ENCODE measurements at places on chromosomes 3 and 15.

GRCh38 chr3:123859177-123859576 is 25.0 kb downstream of the MYLK start:
- DNase-seq: no peak

DNA sequence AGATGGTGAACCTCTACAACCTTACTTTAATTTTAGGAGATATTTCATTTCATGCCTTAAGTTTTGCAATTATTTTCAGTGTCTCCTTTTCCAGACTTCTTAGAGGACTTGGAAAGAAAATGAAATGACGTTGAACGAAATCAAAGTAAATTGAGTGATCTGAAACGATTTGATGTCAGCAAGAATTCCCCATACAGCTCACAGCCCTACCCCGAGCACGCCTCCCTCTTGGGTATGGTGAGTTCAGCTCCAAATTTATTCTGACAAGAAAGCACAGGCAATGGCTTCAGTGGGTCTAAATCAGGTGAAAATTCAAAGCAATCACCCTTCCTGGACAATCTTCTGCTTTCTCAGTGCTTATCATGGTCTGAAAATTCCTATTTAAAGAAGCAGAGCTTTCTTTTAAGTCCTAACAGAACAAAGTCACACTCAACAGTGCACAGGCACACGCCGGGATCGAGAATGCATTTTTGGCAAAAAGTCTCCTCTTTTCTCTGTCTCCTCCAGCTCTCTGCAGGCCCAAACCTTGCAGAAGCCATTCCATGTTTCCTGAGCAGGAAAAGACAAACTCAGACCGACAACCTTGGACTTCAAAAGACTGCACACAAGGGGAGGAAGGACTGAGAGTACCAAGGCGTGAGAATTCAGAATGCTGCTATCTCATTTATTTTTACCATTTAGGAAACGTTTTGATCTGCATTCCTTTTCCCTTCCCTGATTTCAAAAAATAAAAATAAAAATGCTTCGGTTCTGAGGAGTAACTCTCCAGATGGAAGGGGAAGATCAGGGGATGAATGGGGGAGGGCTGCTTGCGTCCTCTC is 72.0 kb downstream of the CCNL1 start:
- no peak for DNase-seq

- DNase-seq: no peak
Measured at GRCh38 chr15:71362987-71363968, 248.0 kb downstream of the THSD4 start.

- DNase-seq: no peak
Measured at GRCh38 chr3:114356066-114356465, 62.2 kb downstream of the TIGIT start.

DNA sequence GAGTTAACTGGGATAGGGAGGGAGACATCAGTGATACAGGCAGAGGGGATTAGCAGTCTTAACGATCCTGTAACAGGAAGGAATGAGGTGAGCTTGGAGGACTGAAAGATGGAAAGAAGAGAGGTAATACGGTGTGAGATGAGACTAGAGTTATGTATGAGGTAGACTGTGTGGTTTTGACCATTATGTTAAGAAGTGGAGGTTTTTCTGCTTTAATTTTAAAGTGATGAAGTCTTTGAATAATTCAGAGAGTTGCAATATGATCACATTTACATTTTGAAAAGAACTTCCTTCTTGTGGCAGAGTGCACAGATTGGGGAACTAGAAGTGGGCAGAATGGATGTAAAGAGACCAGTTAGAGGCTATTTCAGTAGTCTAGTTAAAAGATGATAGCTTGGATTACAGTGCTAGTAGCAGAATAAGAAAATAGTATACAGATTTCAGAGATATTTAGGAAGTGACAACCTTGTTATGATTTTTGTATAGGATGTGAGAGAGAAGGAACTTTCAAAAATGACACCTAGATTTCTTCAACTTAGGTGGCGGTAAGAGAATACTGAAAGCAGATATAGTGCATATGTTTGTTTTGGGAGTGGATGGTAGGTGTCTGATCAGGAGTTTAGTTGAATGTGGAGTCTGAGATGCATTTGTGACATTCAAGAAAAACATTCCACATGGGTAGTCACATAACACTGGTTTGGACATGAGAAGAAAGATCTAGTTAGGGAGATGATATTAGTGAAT is 40.5 kb downstream of the STT3B start:
- DNase-seq: no peak

- DNase-seq: peak; percentile 92
Measured at GRCh38 chr3:13484851-13485590, 4.9 kb downstream of the HDAC11 start.

DNA sequence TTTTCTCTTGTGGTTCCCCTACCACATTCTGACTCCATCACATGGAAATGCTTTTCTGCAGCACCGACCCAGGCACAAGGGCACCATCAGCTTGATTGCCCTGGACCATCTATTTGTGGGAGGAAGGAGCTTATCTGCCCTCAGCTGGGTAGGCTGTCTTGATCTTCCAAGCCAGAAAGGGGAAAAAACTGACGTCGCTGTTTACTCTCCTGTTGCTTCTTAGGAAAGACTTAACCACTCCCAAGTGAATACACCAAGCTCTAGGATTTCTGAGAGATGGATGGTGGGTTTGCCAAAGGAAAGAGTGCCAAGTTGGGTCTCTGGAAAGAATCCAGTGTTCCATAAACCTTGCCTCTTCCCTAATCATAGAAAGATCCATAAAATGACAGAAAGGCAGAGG is 4.0 kb downstream of the TNFAIP8L3 start:
- DNase-seq: no peak

DNA sequence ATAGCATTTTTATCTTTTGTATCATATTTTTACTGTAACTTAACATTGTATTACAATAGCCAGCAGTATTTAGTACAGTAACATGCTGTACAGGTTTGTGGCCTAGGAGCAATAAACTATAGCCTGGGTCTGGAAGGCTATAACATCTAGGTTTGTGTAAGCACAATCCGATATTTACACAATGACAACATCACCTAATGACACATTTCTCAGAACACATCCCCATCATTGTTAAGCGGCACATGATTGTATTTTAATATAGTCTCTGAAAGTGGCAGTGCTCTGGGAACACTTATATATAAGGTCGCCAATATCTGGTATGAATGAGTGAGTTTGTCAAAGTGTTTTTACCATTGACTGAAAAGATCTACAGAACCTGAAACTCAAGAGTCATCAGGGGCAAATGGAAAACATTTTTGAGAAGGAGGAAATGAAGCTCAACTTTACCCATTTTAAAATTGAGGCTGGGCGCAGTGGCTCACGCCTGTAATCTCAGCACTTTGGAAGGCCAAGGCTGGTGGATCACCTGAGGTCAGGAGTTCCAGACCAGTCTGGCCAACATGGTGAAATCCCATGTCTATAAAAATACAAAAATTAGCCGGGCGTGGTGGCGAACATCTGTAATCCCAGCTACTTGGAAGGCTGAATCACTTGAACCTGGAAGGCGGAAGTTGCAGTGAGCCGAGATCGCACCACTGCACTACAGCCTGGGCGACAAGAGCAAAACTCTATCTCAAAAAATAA is 38.8 kb upstream of the TNFSF10 start:
- no peak for DNase-seq

DNA sequence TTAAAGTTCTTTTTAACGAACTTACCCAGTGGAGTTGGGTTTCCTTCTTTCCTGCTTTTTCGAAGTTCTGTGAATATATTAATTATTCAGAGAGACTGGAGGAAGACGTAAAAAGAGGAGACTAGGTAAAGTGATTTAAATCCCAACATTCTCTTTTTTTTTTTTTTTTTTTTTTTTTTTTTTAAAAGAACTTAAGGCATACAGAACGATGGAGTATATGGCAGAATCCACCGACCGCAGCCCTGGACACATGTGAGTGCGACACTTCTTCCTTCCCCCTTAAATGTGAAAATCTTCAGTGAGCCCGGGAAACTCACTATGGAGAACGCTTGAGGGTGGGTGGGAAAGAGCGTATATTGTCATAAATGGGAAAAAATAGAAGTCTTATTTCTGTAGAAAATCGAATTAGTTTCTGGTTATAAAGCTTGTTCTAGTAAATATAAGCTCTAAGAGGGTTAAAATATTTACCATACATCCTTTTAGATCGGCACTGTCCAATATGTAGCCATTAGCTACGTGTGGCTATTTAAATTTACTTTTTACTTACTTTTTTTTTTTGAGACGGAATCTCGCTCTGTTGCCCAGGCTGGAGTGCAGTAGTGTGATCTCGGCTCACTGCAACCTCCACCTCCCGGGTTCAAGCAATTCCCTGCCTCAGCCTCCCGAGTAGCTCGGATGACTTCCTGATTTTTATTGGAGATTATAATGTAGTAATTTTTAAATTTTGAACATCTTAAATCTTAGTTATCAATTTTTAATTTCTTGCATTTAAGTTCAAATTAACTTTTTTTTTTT is 892 bp downstream of the NMD3 start:
- no peak for DNase-seq

GRCh38 chr3:58994746-58995330 is 55.0 kb downstream of the CFAP20DC start:
- no peak for DNase-seq

GRCh38 chr3:114308830-114309229 is 15.0 kb downstream of the TIGIT start:
- DNase-seq: peak; percentile 82

GRCh38 chr3:129305592-129306091 is 27.0 kb downstream of the HMCES start:
- no peak for DNase-seq

DNA sequence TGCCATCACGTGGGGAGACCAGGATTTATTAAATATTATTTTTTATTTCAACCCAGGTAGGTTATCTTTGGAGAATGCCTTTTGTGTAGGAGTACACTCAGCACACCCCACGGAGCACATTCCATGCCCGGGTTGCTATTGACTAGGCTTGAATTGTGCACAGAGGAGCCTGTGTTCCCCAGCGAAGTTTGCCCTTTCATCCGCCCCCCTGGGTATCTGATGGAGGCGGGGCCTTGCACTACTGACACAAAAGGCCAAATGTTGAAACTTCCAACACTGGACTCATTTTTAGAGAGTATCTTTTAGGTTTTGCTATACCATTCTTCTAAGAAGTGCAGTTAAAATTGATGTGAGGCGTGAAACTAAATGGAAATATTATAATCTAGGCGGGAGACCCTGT is 39.3 kb upstream of the PPP4R2 start:
- DNase-seq: no peak

DNA sequence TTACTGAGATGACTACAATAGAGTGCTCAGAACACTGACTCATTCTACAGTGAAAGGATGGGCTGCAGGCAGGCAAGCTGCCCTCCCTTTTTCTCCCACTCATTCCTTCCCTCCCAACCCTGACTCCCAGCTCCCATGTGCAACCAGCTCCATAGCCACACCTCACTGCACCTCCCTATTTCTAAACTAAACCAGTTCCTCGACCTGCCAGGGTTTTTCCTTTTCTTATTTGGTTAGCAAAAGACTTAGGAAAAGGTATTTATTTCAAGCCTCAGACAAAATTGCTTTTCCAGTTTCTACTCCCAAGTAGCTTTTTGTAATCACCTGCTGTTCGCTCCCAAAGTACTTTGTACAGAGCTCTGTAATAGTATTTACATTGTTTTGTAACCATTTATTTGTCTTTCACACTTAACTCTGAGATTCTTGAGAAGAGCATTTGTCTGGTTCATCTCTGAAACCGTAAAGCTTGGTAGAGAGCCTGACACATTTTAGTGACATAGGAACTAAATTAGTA is 2.2 kb downstream of the AADAC start:
- DNase-seq: no peak

DNA sequence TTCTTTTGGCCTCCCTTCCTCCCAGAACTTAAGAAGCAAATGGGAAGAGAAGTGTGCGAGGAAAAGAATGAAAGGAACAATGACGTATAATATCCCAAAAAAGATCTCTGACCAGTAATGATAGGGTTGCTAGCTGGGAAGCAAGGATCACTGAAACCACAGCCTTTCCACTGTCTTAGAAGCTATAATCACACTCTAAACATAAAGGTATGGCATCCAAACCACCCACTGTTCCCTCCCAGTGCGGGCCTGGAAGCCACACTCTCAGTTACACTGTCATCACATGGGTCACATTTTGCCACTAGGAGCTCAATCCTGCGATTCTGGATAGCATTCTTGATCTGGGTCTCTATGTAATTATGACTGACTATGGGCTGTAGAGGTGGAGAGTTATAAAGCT is 131.6 kb upstream of the HACD2 start:
- DNase-seq: no peak

DNA sequence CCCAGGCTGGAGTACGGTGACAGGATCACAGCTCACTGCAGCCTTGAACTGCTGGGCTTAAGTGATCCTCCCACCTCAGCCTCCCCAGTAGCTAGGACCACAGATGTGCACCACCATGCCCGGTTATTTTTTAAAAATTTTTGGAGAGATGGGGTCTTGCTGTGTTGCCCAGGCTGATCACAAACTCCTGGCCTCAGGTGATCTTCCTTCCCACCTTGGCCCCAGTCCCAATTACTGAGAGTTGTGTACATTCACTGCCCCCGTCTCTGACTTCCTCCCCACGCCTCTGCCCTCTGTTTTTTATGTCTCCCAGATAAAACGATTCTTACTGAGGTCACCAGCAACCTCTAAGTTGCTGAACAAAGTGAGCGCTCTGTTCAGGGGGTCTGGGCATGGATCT is 87.7 kb downstream of the LINGO1 start:
- DNase-seq: no peak

DNA sequence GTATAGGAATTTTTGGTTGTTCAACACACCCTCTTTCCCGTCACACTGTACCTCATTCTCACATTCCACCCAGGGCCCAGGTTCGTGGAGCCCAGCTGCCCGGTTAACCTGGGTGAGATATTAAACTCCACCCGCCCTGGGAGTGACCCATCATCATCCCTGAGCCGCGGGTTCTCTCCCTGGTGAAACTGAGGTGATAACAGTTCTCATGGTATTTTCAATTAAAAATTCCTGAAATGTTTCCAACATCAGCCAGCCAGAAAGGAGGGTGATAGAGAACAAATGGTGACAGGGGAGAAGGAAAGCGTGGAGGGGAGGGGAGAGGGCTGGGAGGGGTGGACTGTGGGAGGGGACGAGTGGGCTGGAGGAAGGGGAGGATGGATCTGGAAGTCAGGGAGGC is 148.8 kb downstream of the ALDH1A2 start:
- DNase-seq: no peak

DNA sequence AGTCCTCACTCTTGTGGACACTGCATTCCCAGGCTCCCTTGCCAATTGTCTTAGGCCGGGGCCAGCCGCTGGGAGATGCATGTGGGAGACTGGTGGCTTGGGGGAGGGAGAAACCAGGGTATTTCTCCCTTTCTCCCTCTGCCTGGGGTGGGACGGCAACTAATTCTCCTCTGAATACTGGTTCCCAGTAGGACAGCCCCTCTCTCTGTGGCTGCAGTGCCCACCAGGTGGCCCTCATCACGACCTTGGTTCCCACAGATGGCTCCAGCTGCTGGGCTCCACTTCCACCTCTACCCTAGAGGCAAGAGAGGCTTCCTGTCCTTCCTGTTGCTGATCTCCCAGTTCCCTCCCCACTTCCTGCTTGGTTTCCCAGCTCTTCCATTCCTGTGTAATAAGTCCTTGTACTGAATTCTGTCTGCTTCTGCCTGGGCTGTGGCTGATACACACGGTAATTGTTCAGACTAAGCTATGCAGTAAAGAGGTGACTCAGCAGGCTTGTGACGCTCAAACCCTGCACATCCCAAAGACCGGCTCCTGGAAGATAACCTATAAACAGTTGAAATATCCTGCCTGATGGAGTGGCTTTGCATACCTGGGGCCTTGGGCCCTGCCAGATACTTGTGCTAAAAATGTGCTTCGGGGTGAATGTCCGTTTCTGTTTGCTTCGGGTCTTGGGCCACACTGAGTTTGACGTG is 20.4 kb upstream of the COPG1 start:
- DNase-seq: no peak

All from Peyer's patch (tissue), 4 donors.